ENCODE measurements at places on chromosomes 12 and 14.

GRCh38 chr14:55747186-55747585, 167.2 kb downstream of the KTN1 start:
- no peak for DNase-seq

DNA sequence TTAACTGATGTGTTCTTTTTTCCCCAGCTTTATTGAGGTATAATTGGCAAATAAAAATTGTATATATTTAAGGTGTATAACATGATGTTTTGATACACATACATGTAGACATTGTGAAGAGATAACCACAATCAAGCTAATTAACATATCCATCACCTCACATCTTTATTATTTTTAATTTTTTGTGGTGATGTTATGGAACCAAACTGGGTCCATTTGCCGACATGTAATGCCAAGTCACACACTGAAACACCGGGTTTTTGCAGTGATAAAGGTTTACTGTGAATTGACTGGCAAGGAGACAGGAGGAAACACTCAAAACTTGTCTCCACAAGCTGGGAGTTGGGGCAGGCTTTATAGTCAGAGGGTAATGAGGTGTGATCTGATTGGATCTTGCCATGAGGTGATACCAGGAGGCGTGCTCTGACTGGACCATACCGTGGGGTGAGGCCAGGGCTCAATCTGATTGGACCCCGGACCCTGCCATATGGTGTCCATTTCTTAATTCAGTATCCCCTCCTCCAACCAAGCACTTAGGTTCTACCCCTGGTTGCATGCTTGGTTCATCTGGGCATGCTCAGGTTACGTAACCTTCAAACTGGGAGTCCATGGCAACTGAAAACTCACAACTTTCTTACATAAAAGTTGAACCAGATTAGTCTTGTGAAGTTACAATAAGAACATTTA, 11.8 kb upstream of the WSCD2 start:
- no peak for DNase-seq

- no peak for DNase-seq
Measured at GRCh38 chr12:96395236-96395635, 5.0 kb downstream of the CDK17 start.

- no peak for DNase-seq
Measured at GRCh38 chr14:51431033-51431709, 191.1 kb downstream of the TMX1 start.

DNA sequence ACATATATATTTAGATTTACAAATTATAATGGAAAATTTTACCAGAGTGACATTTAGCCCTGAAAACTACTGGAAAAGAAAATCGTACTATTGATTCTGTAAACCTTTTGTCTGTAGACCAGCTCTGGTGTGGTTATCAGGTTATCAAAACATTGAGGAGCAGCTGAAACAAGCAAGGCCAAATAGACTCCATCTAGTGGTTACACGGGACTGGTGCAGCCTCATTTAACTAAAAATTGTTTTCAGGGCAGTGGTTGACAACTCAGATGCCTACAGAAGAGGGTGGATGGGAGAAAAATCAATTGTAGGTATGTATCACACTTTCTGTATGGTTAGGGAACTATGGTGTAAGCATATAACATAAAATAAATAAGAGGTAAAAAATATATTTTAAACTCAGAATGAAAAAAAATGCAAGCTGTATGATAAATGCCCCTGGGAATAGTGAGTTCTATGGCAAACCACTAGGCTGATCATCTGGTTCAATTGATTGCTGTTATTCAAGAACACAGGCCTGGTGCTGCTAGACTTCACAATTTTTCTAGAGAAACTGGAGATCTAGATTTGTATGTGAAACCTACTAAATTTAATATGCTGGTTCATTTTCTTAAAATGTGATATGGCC, 51.2 kb downstream of the ACSS3 start:
- no peak for DNase-seq

GRCh38 chr12:64125913-64126312, 96.2 kb downstream of the KICS2 start:
- no peak for DNase-seq

GRCh38 chr14:105315211-105315721, 718 bp downstream of the PACS2 start:
- no peak for DNase-seq

DNA sequence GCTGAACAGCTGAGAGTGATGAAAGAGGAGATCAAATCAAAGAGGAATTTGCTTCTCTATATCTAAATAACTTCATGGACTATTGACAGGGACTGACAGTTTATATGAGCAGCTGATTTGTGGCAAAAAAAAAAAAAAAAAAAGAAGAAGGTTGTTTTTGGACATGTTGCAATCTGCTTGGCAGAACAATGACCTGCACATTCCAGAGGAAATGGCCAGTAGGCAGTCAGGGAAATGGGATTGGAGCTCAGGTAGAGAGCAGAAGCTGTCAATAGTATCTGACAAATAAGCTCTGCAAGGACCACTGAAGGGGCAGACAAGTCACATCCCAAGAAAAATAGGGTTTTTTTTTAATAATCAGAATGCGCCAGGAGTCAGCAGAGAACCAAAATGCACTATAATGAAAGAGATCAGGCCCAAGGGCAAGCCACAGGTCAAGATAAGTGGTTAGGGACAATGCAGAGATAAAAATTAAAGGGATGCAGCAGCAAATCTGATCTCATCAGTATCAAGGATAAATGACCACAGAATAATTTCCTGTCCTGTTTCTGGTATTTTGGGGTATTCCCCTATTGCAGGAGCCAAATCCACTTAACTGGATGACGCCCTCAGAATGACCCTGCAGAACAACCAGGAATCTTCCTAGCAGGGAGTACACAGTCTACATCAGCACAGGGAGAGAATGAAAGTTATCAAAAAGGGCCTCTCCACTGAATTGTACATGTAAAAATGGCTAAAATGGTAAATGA, 22.6 kb upstream of the DUSP16 start:
- no peak for DNase-seq

GRCh38 chr12:28089338-28089737, 100.9 kb upstream of the CCDC91 start:
- no peak for DNase-seq

DNA sequence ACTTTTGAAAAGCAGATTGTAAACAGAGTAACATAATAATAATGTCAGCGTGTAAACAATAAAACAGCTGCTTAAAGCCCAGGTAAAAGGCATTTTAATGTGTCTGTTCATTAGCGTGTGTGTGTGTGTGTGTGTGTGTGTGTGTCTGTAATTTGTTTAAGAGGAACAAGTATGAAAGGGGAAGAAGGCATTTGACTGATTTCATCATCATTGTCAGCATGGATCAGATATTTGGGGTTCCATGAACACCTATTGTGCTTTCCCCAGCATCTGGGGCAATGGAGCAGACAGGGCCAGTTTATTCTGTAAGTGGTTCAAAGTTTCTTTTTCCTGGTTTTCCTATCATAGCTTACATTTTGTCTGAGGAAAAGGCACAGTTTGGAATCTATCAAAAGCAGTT, 28.9 kb downstream of the SLC25A21 start:
- no peak for DNase-seq

DNA sequence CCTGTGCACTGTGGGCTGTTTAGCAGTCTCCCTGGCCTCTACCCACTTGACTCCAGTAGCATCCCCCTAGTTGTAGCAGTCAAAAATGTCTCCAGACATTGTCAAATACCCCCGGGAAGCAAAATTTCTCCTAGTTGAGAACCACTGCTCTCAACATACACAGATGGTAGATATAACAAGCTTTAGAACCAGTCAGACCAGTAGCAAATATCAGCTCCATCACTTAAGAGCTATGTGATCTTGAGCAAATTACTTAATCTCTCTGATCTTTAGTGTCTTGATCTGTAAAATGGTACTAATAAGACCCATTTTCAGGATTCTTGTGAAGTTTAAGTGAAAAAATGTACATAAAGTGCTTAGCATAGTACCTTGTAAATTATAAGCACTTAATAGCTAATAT, 96.2 kb downstream of the DUSP6 start:
- no peak for DNase-seq

GRCh38 chr12:68613209-68613904, 2.7 kb downstream of the RAP1B start:
- peak; percentile 31 for DNase-seq

DNA sequence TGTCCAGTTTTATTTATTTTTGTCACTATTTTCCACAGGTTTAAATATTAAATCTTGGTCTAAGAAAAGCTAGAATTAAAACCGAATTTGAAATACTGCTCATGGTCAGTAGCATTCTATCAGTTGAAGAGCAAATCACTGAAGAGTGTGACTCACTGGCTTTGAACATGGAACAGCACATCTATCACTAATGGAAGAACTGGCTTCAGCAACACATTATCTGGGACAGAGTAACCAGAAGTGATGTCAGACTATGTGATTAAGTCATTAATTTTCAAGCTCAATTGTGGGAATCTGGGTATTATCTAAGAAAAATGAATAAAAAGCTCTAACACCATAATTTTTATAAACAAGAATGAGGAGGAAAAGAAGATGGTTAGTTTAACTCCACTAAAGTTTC, 527.5 kb downstream of the TMTC2 start:
- no peak for DNase-seq

DNA sequence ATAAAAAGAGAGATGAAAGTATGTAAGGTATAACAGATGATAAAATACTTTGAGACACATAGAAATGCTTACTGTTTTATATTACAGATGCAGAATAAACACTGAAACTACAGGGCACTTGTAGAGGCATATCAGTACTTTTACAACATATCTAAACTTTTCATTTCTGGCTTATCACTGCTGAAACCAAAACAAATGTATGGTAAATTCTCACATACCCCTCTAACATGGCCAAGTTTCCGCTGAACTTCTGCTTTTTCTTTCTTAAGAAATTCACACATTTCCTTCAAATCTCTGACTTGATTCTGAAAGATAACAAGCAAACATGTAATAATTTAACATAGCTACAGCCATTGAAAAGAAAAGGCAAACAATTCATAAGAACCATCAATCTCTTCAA, 33.3 kb upstream of the C12orf50 start:
- DNase-seq: no peak

DNA sequence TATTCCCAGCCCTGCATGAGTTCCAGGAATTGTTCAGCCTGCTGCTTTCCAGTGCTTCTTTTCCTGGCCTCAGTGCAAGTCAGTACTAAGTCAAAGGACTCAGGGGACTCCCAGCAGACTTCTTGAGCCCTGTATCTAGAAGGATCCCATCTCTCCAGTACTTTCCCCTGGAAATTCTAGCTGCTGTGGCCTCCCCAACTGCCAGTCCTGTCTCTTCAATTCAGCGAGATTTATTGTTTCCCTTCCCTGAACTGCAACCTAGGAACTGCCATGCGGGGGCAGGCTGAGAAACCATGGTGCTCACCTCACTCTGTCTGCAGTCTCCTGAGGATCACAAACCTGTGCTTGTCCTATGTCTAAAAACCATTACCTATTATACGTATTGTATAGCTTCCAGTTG, 31.8 kb downstream of the ZNF605 start:
- DNase-seq: no peak

GRCh38 chr12:31582155-31582554, 8.8 kb downstream of the DENND5B start:
- no peak for DNase-seq

GRCh38 chr12:127041985-127042625, 1224.9 kb upstream of the TMEM132C start:
- no peak for DNase-seq

DNA sequence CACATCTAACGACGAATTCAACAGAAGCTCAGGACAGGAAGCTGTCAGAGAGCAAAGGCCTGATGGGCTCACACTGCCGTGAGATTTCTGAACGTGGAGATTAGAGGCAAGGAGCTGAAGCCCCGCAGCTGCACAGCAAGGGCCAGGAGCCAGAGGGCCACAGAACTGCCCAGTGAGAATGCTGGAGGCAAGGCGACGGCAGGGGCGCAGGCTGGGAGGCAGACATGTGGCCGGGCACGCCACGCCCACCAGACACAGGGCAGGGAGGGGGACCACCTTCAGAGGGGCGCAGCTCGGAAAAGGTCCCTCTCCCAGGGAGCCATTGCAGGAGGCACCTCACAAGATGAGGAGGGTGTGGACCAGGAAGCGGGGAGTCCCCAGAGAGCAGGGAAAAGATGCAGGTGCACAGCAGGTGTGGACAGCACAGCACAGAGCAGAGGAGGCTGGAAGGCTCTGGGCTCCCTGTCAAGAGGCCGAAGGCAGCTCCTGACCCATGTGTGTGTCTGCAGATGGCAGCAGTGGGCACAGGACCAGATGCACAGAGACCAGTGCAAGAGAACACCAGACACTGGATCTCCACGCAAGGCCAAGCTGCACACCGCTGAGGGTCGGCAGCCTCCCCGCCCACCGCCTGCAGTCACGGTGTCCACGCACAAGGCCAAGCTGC, 23.0 kb downstream of the BTBD6 start:
- DNase-seq: no peak

DNA sequence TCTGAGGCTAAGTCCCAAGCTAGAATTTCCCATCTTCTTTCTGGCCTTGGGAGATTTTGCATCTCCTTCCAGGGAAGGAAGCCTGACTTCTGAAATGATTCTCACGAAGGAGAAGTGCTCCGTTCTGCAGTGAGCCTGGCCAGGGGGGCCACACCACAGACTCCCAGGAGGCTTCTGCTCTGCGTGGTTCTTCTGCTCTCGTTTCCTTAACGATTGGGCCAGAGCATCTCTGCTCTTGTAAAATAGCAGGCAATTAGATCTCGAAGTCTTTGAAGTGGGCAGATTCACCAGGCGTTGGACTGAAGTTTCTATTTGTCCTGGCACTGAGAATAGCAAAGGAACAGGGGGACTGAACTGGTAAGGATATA, 6.7 kb upstream of the BATF start:
- no peak for DNase-seq

DNA sequence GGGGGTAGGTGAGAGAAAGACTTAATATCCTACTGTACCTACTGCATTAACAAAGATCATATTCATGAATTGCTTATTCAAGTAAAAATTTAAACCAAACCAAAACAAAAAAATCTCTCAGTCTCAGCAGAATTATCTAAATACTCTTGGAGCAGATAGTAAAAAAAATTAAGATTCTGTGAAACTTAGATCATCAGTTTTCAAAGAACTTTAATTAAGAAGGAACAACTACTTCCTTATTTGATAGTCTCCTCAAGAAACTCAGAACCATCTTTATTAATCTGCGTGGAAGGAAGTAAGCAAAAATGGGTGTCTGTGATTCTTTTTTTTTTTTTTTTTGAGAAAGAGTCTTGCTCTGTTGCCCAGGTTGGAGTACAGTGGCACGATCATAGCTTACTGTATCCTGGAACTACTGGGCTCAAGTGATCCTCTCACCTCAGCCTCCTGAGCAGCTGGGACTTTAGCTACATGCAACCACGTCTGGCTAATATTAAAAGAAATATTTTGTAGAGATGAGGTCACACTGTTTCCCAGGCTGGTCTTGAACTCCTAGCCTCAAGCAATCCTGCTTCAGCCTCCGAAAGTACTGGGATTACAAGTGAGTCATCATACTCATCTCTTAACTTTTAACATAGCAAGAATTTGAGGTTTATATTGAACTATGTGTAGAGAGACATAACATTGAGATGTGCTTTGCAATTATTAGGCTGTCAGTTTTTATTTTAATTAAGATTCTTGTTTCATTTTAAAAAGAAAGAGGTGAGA, 37.4 kb downstream of the GAS2L3 start:
- no peak for DNase-seq

- peak; percentile 79 for DNase-seq
Measured at GRCh38 chr12:107092669-107093416, 506 bp downstream of the CRY1 start.

GRCh38 chr12:113174461-113175384, 10.6 kb downstream of the DDX54 start:
- peak; percentile 59 for DNase-seq

- no peak for DNase-seq
Measured at GRCh38 chr12:89528434-89528833, 2.6 kb upstream of the POC1B start.

GRCh38 chr12:77225373-77225772, 160.0 kb upstream of the E2F7 start:
- DNase-seq: no peak

Data from stimulated activated CD4-positive, alpha-beta T cell treated with anti-CD3 and anti-CD28 coated beads, TNF-alpha, amount 100 ng/mL, for 4 hours (primary cell).